Stimulated activated CD4-positive, alpha-beta T cell treated with anti-CD3 and anti-CD28 coated beads, Interleukin-15, amount 100 ng/mL, for 1 hour (primary cell): ENCODE measurements at places on chromosomes 12 and 14.

DNA sequence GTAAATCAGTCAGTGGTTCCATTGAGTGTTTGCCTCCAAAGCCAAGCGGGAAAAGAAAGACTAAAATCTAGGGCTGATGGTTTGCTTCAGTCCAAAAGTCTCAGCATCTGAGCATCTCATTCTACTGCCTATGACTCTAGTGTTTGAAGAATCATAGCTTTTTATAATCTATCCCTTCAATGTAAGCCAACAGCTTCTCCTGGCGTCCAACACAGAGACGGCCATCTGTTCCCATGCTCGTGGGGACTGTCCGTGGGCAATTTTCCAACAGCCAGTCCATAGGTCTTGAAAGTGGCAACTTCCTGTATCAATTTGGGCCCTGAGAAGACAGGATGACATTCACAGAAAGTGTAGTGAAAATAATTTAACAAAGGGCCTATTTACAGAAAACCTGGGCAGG, 544.4 kb upstream of the TMEM132C start:
- DNase-seq, result no peak

- DNase-seq, result no peak
Measured at GRCh38 chr12:40158592-40159111, 52.8 kb upstream of the SLC2A13 start.

DNA sequence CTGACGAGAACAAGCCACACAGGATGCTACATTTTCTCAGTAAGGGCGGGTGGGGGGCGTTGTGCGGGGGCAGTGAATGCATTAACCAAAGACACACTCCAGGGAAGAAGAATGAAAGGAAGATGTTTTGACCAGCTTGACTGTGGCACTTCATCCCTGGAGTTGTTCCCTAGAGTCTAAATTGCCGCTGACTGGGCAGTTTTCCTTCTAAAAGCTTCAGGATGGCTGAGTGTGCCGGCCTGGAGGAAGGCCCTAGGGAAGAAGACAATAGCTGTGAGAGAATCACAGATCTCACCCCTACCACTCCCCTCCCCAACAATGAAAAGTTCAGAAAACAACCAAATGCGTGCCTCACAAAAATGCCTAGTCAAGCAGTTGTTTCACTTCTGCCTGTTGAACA, 67.2 kb downstream of the NKX2-1 start:
- no peak for DNase-seq

DNA sequence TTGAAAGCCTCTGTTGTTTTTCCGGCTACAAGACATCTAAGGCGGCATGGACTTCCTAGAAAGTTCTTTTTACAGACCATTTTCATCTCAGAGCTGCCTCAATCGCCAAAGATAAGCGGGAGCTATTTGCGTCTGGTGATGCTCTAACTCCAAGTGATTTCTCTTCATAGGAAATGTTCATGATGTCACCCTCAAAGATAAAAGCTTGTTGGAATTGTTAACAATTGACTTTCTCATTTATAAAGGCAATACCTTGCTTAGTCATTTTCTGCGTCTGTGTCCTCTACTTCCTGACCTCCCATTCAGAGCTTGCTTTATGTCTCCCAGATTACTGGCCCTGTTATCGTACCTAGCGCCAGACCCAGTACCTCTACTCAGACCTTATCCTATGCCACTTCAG, 259.0 kb upstream of the G2E3 start:
- no peak for DNase-seq

DNA sequence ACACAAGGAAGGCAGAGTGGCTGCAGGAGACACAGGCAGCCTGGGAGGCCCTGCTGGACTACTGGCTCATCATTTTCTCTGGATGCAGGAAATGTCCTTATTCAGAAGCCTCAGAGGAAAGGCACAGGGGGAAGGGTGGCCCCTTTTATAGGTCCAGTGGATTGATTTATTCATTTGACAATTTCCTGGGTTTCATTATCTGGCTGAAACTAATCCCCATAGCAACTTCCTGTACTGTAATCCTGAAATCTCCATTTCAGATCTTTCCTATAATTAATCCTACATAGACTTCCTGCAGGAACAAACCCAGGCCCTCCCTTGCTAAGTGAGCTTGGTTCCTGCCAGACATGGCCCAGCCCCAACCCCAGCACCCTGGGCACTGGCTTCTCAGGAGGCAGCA, 23.0 kb downstream of the KRT76 start:
- DNase-seq, result no peak

GRCh38 chr12:54306925-54307741, 6.3 kb upstream of the NFE2 start:
- no peak for DNase-seq

- DNase-seq, result no peak
Measured at GRCh38 chr12:13206560-13206897, 10.0 kb downstream of the EMP1 start.

DNA sequence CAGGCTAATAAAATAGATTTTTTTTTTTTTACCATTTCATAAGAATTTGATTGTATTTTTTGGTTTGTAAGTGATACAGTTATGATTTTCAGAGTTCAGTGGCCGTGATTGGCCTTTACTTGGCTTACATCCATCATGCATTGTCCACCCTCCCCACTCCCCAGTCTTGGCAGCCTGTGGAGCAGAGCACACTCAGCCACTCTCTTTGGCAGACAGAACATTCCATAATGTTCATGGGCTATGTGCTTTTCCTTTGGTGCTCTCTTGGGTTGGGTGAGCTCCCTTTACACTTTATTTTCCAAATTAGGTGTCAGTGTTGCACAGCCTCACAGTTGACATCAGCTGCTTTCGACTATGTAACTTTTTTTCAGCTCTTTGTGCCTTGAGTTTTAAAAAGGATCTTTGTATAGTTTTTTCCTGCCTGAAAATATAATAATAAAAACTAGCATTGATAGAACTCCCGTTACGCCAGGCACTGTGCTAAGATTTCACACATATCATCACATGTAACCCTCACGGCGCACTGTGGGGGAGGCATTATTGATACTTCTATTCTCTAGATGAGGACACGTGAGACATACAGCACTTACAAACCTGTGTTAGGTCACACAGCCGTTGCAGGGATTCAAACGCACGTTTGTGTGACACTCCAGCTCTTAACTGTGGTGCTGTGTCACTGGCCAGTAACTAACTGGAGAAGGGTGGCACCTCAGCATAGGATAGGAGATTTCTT, 21.5 kb downstream of the SUDS3 start:
- DNase-seq, result no peak

DNA sequence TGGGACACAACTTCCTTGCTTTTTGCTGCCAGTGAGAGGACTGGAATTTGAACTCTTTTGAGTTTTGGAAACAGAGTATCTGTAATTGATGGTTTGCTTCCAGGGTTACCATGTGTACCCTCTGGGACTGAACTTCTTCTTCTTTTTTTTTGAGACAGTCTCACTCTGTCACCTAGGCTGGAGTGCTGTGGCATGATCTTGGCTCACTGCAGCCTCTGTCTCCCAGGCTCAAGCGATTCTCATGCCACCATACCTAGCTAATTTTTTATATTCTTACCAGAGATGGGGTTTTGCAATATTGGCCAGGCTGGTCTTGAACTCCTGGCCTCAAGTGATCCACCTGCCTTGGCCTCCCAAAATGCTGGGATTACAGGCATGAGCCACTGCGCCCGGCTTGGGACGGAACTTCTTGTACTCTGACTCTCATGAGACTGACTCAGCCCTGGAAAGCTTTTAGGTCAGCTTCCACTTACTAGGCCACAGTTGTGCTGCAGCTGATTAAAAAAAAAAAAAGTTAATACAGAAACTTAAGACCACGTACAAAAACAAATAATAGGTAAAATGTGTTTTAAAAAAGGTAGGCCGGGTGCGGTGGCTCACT, 15.8 kb downstream of the SEL1L start:
- no peak for DNase-seq

- DNase-seq, result no peak
Measured at GRCh38 chr14:104885031-104885972, 20.2 kb downstream of the CEP170B start.

- no peak for DNase-seq
Measured at GRCh38 chr12:337039-337438, 52.1 kb downstream of the KDM5A start.

- no peak for DNase-seq
Measured at GRCh38 chr12:128542844-128543243, 275.9 kb downstream of the TMEM132C start.

- no peak for DNase-seq
Measured at GRCh38 chr14:35534208-35534872, 376 bp downstream of the INSM2 start.

- no peak for DNase-seq
Measured at GRCh38 chr14:74504412-74504811, 10.8 kb downstream of the ISCA2 start.

DNA sequence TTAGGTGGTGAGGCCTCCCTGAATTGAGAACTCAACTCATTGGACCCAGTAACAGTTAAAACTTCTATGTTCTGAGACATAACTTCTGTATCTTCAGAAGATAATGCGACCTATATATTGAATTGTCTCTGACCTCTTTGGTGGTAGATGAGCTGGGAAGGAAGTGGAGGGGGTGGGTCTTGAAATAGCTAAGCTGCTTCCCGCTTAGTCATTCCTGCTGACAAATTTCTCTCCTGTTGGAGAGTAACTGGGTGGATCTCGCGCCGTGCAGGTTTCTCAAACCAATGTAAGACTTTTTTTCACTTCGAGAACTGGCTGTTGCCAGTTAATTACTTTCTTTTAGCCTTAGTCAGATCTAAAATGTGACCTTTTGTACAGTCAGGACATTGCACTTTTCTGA, 100.8 kb downstream of the PPHLN1 start:
- DNase-seq, result no peak

GRCh38 chr12:40565029-40565633, 127.1 kb upstream of the CNTN1 start:
- no peak for DNase-seq
